Stimulated activated CD8-positive, alpha-beta memory T cell treated with anti-CD3 and anti-CD28 coated beads, Interleukin-4, amount 100 ng/mL, for 1 hour (primary cell): ENCODE measurements at places on chromosomes 1 and 21.
A peak's percentile ranks its signal among the peaks of the same experiment; 100 is the strongest.

- no peak for DNase-seq
Observed at GRCh38 chr1:175317779-175318178, 125.2 kb upstream of the KIAA0040 start.

GRCh38 chr1:39509360-39510009 lies 18.0 kb downstream of the BMP8A start:
- no peak for DNase-seq

DNA sequence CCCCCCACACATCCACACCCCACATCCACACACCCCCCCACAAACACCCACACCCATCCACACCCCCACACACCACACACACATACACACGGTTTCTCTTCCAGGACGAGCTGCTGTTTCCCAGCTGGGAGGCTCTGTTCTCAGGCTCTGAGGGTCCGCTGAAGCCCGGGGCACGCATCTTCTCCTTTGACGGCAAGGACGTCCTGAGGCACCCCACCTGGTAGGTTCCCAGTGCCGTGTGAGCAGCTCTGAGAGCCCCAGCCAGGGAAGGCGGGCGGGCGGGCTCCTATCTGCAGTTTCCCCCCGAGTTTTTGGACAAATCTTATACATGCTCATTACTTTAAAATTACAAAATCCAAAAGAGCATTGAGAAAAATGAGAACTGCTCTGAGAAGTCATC lies 31.2 kb downstream of the SLC19A1 start:
- DNase-seq = no peak

- DNase-seq = no peak
Observed at GRCh38 chr1:45979074-45979777, 153.2 kb downstream of the PIK3R3 start.

DNA sequence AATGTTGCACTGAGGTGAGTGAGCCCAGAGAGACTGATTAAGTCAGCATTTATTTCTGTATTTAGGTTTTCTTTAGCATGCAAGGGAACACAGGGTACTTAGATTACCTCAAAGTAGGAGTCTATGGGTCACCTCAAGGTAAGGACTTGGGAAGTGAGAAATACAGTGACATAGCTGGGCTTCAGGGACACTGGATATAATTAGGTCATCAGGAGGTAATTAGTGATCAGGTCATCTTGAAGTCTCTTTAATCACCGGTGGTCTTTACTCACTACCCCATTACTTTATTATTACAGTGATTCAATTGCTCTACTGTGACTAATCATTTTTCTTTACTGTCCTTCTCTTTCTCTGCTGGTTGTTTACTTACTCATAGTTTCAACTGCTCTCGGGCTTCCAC lies 59.9 kb upstream of the KCNK1 start:
- DNase-seq = no peak

DNA sequence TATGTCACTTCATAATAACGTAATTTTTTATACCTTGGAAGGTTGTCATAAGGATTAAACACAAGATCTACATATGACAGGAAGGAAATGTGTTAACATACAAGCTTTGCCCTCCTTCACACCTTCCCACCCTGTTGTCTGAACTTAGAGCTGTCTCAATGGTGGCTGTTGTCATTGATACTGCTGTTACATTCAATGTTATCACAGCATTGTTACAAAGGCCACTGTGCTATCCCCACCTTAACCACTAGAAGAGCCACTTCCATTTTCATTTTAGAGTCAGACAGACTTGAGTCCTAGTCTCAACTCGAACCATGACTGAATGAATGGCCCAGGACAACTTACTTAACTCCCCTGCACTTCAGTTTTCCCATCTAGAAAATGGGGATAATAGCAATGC lies 31.2 kb downstream of the TAS1R2 start:
- no peak for DNase-seq

DNA sequence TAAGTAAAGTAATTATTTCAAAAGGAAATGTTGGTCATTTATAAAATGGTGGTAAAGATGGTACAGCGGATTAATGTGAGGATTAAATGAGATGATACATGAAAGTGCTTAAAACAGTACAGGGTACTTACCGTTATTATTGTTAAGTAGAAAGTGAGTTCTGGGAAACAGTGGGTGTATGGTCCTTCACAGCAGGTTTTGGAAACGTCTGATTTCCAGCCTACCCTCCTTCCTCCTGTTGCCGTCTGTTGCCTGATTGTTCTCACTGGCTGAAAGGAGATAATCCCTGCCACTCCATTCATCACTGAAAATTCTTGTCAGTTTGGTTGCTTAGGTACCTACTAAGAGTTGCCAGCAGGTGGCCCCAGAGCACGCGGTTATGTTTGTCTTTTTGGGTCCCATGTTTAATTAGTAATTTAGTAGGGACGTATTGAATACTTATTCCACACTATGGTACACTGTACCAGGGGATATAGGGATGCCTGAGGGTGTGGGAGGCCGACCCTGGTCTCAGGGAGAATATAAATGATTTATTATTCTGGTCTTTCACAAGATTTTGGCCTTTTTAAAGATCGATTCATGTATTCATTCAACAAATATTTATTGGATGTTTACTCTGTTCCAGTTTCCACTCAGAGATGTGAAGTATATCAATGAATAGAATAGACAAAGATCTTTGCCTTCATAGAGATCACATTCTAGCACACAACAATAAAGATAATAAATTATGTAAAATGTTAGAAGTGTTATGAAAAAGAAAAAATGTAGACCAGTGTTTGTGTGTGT lies 30.8 kb upstream of the RPTN start:
- DNase-seq = peak; percentile 43

DNA sequence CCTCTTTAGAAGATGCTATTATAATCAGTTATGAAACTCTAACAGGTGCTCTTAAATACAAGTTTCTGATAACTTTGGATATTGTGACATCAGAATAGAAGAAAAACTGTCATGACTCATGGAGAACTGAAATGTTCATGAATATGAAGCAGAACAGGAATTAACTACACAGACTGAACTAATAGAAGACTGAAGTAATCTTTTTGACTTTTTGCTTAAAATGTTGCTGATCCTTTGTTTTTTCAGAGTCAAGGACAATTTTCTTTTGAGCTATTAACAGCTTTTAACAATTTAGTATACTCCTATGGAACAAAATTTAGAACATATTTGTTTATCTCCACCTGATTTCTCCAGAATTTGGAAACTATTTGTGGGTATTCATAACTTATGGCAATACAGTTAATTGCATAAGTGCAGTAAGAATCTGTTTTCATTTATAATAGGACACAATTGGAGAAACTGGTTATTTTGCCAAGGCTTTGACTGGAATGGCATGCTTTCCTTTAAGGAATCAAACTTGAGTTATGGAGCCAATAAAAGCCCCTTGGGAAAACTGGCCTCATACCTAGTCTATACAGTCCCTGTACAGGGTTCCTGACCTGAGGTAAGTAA lies 18.7 kb upstream of the PLA2G5 start:
- DNase-seq = no peak

DNA sequence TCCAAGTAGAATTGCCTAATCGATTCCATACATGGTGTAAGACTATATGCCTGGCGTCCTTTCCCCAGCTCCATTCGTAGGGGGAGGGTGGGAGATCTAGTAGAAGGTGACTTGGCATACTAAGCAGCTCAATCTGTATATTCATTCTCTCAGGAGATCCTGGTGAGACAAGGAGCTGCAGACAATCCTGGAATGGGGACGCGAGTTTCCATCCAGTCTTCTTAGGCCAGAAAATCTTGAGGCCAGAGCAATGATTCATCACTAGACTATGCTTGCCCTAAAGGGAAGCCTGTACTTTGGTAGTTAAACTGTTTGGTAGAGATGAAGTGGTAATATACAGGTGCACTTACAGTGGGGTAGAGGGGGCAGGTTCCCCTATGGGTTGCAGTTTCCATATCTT lies 468.7 kb downstream of the ADGRL2 start:
- no peak for DNase-seq

- DNase-seq = peak; percentile 35
Observed at GRCh38 chr1:158998781-158999161, 10.9 kb upstream of the IFI16 start.

GRCh38 chr1:161390559-161390858 lies 22.8 kb upstream of the CFAP126 start:
- DNase-seq = no peak

- DNase-seq = no peak
Observed at GRCh38 chr1:237677979-237678378, 212.7 kb downstream of the ZP4 start.

DNA sequence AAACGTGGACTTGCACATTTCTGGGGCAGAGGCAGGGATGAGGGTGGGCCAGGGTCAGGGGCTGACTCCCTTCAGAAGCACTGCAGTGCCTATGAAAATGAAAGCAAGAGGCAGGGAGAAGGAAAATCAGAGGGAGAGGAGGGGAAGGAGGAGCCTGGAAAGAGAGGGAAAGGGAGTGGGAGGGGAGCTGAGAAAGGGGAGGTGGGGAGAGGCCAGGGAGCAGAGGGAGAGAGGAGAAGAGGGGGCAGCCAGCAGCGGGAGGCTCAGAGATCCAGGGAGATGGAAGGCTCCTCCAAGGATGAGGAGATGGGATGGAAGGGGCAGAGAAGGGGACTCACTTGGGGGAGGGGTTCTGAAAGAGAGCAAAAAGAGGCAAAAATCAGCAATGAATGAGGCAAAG lies 96.3 kb upstream of the KLHDC7A start:
- no peak for DNase-seq
